ENCODE measurements at places on chromosomes 12 and 14.

DNA sequence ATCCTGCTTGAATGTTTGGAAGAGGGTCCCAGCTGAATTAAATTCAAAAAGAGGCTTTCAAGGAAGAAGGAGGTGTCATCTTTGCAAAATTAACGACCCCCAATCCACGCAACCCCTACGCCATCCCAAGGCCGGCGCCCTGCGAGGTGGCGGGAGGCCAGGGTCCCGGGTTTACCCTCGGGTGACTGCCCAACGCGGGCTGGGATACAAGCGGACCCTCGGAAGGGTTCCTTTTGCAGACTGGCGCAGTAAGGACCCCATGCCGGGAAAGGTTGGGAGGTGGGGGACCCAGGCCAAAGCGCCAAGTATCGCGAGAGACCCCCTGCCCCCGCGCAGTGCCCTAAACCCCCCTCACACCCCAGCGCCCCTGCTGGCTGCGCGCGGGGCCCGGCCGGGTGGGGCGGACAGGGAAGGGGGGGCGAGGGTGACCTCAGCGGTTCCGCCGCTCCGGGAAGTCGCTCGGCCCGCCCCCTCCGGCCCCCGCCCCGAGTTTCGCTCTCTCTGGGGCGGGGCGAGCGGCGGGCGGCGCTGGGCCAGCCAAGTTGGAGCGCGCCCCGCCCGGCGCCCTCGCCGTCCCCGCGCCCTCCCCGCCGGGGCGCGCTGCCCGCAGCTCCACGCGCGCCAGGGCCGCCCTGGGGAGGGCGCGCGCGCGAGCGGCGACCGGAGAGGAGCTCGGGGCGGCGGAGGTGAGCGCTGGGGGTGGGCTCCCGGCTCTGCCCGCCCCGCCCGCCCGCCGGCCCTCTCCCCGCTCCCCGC lies 708 bp upstream of the ZBTB42 start:
- peak; percentile 90 for DNase-seq

GRCh38 chr12:105409801-105410471 lies 79.4 kb downstream of the C12orf75 start:
- DNase-seq = no peak

DNA sequence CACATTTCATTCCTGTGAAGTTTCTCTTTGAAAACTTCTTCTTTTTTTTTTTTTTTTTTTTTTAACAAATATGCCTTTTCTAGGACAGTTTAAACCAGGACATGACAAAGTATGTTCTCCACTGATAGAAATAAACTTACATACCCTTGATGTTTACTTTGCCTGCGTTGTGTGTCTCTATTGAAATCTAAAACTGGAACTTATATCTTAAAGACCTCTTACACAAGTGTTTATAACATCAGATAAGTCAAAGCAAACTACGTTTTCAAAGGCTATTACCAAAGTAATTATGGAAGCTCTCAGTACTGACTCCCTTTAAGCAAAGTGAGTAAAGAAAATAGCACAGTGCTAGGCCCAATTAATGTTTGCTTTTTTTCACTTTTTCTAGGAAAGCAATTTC lies 30.6 kb upstream of the ISM2 start:
- no peak for DNase-seq

GRCh38 chr12:113371808-113372207 lies 13.4 kb downstream of the PLBD2 start:
- no peak for DNase-seq

GRCh38 chr12:69173368-69173767 lies 66.0 kb upstream of the CPSF6 start:
- no peak for DNase-seq

DNA sequence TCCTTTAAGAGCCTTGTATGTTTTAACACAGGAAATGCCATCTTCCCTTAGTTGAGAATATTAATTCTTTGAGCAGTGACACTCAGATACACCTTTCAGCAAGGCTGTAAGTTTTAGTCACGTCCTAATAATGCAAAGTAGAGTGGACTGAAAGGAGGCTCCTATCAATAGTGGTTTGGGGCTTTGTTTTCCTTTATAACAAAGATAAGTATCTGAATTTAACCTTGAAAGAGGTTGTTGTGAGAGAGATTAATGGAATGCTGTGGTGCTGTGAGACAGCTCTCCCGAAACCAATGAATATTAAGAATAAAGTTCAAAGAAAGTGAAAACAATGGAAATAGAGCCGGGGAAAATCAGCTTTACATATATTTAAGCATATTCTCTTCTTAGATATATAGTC lies 259.6 kb downstream of the ERC1 start:
- no peak for DNase-seq

- DNase-seq = no peak
Measured at GRCh38 chr14:64706593-64707193, 2.5 kb downstream of the PLEKHG3 start.

- DNase-seq = no peak
Measured at GRCh38 chr14:104706733-104707607, 17.1 kb upstream of the ADSS1 start.

GRCh38 chr12:112239881-112240280 lies 114.5 kb downstream of the TRAFD1 start:
- DNase-seq = no peak

GRCh38 chr12:100959481-100959880 lies 164.9 kb downstream of the ANO4 start:
- DNase-seq = no peak

- DNase-seq = no peak
Measured at GRCh38 chr12:115174920-115175319, 490.9 kb upstream of the TBX3 start.

GRCh38 chr14:92984896-92985295 lies 61.9 kb downstream of the CHGA start:
- DNase-seq = no peak

DNA sequence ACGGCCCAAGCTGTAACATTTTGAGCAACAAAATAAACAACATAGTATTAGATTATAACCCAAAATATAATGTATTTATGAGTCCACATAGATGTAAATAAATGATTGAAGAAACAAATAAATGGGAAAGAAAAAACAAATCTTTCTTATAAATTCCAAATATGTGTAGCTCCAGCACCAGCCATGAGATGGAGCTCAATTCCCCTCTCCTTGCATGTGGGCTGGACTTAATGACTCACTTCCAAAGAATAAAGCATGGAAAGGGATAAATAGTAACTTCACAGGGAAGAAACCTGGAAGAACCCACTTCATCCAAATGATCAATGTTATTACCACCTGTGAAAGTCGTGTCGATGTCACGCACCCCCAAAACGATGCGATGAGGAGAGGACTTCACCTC lies 158.8 kb downstream of the RPAP3 start:
- no peak for DNase-seq

- DNase-seq = peak; percentile 77
Measured at GRCh38 chr12:122835750-122836026, 431 bp downstream of the HIP1R start.

GRCh38 chr12:27965966-27966365 lies 6.6 kb downstream of the PTHLH start:
- DNase-seq = no peak

- no peak for DNase-seq
Measured at GRCh38 chr14:53285821-53286220, 132.7 kb upstream of the DDHD1 start.

GRCh38 chr14:89214221-89214965 lies 202.6 kb downstream of the FOXN3 start:
- no peak for DNase-seq

DNA sequence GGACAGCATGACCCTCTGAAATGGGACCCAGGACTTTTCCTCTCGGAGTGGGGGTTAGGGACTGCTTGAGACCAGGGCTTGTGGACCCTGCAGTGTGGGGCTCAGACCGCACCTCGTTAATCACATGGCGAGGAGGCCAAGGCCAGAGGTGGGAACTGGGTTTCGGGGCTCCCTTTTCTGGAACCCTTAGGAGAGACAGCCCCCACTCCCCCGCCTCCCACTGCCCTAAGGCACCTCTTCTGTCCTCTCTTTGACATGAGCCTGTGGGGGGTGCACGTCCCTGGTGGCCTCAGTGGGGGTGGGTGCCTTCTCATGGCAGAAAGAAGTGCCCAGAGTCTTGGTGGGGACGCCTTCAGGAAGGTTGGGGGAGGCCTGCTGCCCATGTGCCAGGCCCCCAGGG lies 24.3 kb downstream of the RTL1 start:
- DNase-seq = no peak

DNA sequence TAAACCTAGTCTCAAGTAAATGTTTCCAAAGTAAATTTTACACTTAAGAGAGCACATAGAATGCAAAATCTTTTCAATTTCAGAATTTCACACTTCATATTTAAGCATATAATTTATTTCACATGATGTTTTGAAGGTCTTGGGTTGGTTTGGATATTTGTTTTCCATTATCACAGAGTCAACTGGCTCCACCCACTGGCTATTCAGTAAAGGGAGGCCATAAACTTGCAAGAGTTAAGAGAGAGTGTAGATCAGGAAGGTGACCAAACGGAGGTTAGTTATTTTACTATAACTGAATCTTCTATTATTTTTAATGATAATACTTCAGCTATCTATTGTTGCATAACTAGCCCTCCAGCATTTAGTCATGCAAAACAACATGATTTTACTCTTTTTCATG lies 6.2 kb upstream of the CPNE8 start:
- peak; percentile 5 for DNase-seq

DNA sequence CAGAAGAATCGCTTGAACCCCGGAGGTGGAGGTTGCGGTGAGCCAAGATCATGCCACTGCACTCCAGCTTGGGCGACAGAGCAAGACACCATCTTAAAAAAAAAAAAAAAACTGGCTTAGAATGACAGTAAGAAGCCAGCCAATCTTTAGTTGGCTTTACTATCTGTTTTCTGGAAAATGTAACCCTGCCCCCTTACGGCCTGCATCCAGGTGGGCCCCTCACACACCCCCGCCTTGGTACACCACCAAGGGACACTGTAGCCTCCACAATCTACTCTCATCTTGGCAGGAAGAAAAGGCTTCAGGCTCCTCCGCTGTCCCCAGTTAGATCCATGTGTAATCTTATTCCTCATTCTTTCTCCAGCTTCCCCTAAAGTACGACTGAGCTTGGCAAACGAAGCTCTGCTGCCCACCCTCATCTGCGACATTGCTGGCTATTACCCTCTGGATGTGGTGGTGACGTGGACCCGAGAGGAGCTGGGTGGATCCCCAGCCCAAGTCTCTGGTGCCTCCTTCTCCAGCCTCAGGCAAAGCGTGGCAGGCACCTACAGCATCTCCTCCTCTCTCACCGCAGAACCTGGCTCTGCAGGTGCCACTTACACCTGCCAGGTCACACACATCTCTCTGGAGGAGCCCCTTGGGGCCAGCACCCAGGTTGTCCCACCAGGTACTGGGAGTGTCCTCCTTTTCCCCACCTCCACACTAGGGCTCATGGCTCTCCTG lies 6.6 kb downstream of the TAPBPL start:
- DNase-seq = no peak

GRCh38 chr12:52085682-52086180 lies 6.2 kb downstream of the SMIM41 start:
- DNase-seq = no peak

DNA sequence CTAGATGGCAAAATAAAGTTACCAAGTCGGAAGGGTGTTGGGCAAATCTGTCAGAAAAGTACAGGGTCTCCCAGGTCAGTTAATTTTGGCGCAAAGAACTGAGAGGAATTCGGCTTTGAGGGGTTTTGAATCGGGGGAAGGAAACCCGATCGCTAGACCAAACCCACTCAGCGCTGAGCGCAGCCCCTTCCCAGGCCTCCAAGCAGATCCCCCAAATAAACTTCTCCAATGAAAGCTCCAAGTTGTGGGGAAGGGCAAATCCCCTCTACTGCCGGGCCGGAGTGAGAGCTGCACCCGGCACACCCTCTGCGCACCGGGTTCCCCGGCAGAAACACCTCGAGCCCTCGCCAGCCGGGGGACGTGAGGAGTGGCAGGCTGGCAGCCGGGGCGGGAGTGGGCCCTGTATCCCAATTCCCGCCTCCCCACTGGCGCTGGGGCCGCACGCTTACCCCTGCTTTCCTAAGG lies 441 bp downstream of the E2F7 start:
- no peak for DNase-seq

DNA sequence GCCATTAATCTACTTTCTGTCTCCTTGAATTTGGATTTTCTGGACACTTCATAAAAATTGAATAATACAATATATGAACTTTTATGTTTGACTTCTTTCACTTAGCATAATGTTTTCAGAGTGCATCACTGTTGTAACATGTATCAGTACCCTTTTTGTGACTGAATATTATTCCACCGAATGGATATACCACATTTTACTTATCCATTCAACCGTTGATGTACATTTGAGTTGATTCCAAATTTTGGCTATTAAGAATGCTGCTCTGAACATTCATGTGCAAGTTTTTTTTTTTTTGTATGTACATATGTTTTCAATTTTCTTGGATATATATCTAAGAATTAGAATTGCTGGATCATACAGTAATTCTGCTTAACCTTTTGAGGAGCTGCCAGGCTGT lies 43.2 kb downstream of the CPSF2 start:
- no peak for DNase-seq

GRCh38 chr12:104792570-104792969 lies 165.5 kb downstream of the SLC41A2 start:
- no peak for DNase-seq

- no peak for DNase-seq
Measured at GRCh38 chr12:124673801-124674617, 106.6 kb upstream of the NCOR2 start.

DNA sequence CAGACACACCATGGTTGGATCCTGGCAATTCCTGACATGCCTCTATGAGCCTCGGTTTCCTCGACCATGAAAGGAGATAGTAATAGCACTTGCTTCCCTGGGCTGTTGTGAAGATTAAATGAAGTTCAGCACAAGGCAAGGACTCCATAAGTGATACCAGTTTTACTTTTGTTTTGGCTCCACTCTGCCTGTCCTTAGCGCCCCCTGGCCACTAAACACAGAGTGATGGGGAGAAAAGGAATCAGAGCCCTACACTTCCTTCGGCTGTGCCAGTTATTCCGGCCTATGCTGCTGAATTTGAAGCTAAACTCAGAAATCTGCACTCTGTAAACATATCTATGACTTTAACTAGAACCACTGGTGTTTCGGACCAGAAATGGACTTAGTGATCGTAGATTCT lies 173.8 kb downstream of the C12orf75 start:
- DNase-seq = no peak

DNA sequence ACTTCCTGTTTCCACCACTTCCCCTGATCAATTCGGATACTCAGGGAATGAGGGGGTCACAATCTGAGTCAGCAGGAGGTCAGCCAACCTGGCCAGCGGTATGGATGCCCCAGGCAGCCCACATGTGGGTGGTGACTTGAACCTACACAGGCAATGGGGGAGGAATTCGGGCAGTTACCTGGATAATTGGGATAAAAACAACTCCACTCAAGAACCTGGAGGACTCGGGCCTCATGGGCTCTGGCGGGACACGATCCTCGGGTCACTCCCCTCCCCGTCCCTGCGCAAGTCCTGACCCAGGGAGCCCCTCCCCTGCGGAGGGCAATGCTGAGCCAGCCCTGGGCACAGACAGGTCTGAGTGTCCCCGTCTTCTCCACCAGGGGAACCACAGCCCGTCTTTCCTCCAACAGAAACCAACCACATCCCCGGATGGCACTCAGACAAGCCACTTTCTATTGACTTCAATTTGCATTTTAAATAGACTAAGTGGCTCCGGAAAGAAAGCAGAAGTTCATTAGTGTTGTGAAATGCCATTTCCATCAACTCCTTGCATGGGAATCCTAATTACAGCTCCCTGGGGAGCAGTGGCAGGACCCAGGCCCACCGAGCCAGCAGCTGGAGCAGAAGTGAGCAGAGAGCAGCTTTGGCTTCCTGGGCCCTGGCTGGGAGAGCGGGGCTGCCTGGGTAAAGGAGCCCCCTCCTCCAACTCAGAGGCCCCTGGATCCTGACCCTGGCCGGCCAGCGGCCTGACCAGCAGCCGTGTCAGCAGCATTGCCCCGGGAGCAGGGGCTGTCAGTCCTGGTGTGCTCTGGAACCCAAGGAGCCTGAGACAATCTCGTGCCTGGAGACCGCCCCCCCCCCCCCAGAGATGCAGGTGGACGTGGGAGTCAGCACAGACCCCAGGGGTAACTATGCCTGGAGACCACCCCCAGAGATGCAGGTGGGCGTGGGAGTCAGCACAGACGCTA lies 374.1 kb downstream of the ADGRD1 start:
- DNase-seq = no peak
